ENCODE measurements at places on chromosomes 13 and 19. TPM values are rescaled to one million over a fixed set of nuclear protein-coding genes. Genes with fewer than 3 reads are reported as not detected.

GRCh38 chr13:113886561-113887112 is 22.8 kb upstream of the GAS6 start:
- no peaks in the 10 kb centered on the region for H3K4me1 ChIP-seq
- no peak for DNase-seq

Gene RNASEH2A
- total RNA-seq = 48.4 TPM

DNA sequence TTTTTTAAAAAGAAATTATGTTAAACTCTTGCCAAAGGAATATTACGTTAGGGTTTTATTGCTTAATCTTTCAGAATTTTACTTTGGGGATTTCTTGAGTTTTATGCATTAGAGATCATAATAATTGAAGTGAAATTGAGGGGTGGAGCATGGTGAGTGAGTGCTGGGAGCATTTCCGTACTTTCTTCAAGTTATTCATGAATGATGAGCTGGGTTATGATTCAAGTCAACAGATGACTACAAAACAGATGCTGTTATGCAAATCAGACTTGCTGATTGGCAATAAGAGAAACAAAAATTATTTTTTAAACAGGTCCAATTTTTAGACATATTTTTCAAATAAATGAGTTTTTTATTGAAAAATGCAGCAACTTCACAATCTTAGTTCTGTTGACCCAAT is 504.2 kb downstream of the DCT start:
- no peaks in the 10 kb centered on the region for H3K27me3 ChIP-seq
- no peaks in the 10 kb centered on the region for H3K4me1 ChIP-seq
- DNase-seq = no peak
- H3K4me3 ChIP-seq = no peak overlapping the region
- H3K27ac ChIP-seq = no peak overlapping the region
- H3K36me3 ChIP-seq = no peaks in the 10 kb centered on the region

Gene SLC17A7
- 0.47 TPM for total RNA-seq

Gene SYNGR4
- not detected for total RNA-seq

GRCh38 chr19:6424195-6424938 is at the start of gene KHSRP:
KHSRP (minus strand) TSS chr19:6424811; CDS start chr19:6424701, 110 bp downstream.
- H3K36me3 ChIP-seq = peaks cover 30% of the 10 kb centered on the region
- peak; percentile 71 for DNase-seq
- H3K4me1 ChIP-seq = peaks cover 22% of the 10 kb centered on the region
- peak within 1 kb of the TSS; percentile 29 for H3K27ac ChIP-seq

DNA sequence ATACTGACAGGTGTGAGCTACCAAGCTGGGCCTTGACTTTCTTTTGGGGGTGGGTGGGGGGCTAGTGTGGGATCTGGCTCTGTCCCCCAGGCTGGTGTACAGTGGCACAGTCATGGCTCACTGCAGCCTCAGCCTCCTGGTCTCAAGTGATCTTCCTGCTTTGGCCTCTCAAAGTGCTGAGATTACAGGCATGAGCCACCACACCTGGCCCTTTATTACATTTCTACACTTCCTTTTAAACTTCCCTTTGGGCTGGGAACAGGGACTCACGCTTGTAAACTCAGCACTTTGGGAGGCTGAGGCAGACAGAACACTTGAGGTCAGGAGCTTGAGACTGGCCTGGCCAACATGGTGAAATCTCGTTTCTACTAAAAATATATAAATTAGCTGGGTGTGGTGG is 12.0 kb downstream of the FTL start:
- H3K27me3 ChIP-seq = no peaks in the 10 kb centered on the region
- H3K4me3 ChIP-seq = no peak overlapping the region
- DNase-seq = no peak

GRCh38 chr19:32130332-32130731 is 215.1 kb upstream of the ZNF507 start:
- no peaks in the 10 kb centered on the region for H3K27me3 ChIP-seq
- no peak overlapping the region for H3K27ac ChIP-seq
- H3K4me3 ChIP-seq = no peak overlapping the region
- no peaks in the 10 kb centered on the region for H3K4me1 ChIP-seq
- DNase-seq = no peak
- no peaks in the 10 kb centered on the region for H3K36me3 ChIP-seq

Gene TBXA2R
- total RNA-seq = 0.15 TPM

DNA sequence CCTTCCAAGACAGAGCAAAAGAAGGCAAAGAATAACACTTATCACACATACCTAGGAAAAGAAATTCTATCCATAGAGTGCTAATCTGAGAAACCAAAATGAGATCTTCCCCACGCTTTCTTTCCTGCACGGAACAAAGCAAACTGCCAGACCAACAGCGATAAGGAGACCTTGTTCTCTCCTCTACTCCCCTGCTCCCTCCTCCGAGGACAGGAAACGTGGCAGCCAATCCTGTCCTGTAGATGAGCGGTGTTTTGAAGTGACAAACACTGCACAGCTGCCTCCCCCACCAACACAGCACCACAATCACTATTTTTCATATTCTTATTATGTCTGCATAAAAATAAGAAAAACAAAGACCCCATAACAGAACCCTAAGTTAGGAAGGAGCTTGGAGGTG is 113.9 kb upstream of the IRS2 start:
- H3K27ac ChIP-seq = no peak overlapping the region
- H3K4me1 ChIP-seq = no peaks in the 10 kb centered on the region
- no peak for DNase-seq
- no peaks in the 10 kb centered on the region for H3K27me3 ChIP-seq
- H3K36me3 ChIP-seq = no peaks in the 10 kb centered on the region
- H3K4me3 ChIP-seq = no peak overlapping the region

DNA sequence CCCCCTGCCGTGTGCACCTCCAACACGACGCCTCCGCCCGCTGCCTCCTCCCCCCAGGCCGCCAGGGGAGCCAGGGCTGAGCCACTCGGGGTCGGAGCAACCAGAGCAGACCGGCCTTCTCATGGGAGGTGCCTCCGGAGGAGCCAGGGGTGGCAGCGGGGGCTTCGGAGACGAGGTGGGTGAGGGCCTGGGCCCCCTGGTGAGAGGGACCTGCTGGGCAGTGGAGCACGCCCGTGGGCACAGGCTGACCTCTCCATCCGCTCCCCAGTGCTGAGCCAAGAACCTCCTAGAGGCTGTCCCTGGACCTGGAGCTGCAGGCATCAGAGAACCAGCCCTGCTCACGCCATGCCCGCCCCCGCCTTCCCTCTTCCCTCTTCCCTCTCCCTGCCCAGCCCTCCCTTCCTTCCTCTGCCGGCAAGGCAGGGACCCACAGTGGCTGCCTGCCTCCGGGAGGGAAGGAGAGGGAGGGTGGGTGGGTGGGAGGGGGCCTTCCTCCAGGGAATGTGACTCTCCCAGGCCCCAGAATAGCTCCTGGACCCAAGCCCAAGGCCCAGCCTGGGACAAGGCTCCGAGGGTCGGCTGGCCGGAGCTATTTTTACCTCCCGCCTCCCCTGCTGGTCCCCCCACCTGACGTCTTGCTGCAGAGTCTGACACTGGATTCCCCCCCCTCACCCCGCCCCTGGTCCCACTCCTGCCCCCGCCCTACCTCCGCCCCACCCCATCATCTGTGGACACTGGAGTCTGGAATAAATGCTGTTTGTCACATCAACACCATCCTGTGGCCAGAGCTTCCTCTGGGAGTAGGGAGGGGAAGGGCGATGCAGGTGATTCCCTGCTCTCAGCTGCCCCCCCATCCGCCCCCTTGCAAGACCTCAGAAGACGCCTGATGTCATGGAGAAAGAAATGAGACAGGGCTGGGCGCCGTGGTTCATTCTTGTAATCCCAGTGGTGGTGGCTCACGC is 12.0 kb downstream of the BCAM start:
- H3K36me3 ChIP-seq = no peaks in the 10 kb centered on the region
- H3K27ac ChIP-seq = no peak overlapping the region
- no peak for DNase-seq
- no peaks in the 10 kb centered on the region for H3K4me1 ChIP-seq
- no peaks in the 10 kb centered on the region for H3K27me3 ChIP-seq
